ENCODE measurements at places on chromosomes 11 and 22.

DNA sequence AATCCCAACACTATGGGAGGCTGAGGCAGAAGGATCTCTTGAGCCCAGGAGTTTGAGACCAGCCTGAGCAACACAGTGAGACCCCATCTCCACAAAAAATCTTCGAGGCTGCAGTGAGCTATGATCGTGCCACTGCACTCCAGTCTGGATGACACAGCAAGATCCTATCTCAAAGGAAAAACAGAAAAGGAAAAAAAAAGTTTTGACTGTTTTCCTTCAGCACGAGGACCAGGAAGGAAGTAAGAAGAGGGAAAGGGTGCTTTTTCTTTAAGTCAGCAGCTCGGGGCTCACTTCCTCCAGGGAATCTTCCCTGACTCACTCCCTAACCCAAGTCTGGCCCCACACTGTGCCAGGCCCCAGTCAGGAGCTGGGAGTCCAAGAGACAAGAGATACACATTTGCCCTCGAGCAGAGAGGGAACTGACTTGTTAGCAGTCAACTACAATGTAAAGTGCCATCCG is 14.2 kb downstream of the ARRB1 start:
- DNase-seq: no peak

GRCh38 chr22:20052309-20053259 is 27.5 kb upstream of the DGCR8 start:
- DNase-seq: no peak

DNA sequence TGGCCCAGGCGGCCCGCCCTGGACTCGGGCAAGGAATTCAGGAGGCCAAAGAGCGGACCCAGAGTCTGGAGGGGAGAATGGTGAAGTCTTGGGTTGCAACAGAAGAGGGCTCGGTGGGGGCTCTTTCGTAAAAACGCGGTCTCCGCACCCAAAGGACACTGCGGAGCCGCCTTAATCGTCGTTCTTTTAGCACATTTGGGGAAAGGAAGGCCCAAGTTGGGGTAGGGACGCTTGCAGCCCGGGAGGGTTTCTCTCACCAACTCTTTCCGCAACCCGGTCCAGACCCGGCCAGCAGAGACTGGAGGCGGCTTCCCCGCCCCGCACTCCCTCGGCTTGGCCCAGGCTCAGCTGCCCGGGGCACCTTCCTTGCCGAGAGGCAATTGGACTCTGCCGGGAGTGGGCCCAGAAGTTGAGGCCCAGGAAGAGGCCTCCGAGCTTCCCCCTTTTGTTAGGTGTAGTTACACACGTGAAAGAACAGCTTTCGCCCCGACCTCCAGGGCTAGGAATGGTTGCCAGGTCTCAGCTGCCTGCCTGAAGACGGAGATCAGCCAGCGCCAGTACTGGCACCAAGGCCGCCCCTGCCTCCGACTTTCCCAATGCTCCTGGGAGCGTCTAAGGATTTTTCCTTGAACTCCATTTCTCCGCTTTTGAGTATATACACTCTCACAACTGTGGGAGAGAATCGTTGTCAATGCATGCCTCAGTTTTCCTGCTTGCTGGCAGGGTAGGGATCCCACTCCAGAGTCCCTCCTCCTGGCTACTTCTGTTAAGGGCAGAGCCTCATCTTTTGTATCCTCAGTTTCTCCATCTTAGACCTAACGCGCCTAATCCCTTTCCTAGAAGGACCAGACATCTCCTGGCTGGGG is 3.7 kb downstream of the ALX4 start:
- DNase-seq: no peak

DNA sequence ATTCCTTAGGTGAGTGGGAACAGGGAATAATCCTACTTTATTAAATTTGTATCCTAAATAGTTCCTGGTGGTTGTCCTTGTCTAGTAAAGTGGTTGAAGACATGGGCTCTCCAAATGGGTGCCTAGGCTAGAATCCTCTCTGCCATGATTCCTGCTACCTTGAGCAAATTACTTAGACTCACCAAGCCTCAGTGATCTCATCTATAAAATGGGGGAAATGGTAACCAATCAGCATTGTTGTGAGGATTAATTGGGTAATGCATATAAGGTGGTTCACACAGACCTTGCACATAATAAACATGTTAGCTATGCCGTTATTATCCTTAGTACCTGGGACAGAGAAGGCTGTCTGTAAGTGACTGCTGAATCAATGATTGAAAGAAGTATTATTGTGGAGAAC is 109.9 kb downstream of the FAR1 start:
- no peak for DNase-seq

GRCh38 chr11:57650739-57651090 is 1.0 kb upstream of the YPEL4 start:
- no peak for DNase-seq

DNA sequence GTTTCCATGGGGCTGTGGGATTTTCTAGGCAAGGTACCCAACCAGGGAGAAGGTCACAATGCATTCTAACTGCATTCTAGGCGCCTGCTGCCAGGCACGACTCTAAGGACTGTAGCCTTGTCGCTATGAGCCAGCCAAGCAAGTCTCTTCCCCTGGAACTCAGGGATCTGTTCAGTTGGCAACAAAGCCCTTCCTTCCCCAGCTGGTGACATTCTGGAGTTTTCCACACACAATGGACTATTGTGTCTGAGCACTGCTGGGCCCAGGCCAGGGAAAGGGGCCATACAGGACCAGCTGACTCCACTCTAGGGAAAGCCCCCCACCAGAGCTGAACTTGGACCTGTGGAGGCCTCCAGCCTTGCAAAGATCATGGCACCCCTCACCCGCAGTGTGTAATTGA is 116.8 kb downstream of the RRAS2 start:
- no peak for DNase-seq

DNA sequence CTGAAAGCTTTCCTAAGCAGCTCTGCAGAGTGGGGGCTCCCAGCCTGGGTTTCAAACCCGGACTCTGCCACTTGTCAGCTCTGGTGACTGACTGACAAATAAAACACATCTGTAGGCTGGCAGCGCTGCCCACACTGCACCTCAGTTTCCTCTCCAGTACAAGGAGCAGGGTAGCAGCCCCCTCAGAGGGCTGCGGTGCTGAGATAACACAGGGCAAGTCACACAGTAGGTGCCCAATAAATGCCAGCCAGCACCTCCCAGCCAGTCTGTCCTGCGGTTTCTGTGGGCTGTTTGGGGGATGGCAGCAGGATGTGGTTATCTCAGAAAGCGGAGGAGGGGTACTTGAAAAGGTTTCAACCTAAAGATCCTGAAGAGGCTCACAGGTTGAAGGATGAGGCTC is 1.5 kb downstream of the SYT12 start:
- DNase-seq: no peak

DNA sequence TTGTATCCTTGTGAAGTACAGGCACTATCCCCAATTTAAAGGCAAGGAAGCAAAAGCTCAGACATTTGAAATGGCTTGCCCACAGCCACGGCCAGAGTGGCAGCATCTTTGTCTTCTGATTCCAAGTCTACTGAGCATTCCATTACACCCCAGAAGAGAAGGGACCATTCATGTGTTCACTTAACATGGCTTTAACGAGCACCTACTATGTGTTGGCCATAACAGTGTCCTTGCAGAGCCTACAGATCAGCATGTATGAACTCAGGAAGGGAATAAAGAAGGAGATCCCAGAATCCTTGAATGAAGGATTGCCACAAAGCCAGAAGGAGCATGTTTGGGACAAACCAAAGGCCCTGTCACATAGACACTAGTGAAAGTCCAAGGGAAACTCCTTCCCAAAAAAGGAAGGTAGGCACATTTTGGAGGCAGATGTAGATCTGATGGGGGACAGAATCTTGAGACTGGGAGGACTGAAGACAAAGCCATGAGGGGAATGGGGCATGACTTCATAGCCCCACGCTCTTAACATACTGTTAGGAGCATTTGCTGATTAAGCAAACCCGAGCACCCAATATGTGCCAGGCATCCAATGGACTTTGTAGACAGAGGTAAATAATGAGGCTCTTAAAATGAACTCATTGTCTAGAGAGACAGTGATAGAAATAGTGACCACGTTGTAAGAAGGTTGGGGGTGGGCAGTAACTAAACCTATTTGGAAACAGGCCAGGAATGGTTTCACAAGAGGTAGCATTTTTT is 54.9 kb downstream of the P4HA3 start:
- DNase-seq: no peak

DNA sequence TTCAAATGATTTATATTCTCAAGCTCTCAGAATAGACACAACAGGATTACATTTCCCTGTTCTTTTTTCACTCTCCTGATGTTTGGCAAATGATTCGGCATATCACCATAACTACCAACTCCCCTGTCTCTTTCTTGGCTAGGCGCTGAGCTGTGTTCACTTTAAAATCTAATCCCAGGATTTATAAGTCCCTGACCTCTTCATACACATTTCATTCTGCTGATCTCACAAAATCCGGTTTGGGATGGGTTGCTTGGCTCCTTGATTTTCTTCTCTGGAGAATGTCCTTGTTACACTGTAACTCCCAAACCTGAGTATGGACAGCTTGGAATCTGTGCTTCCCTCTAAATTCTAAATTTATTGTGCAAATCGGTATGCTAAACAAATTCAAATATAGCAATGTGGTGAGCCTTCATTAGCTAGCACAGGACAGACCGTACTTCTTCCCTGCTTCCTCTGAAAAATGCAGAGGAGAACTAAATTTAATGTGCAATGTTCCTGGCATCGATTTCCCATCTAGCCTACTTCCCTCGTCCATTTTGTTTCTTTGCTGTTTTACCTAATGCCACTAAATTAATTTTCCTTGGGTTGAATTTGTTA is 858.5 kb upstream of the FAT3 start:
- no peak for DNase-seq

GRCh38 chr11:134372961-134373360 is 39.1 kb downstream of the B3GAT1 start:
- no peak for DNase-seq

DNA sequence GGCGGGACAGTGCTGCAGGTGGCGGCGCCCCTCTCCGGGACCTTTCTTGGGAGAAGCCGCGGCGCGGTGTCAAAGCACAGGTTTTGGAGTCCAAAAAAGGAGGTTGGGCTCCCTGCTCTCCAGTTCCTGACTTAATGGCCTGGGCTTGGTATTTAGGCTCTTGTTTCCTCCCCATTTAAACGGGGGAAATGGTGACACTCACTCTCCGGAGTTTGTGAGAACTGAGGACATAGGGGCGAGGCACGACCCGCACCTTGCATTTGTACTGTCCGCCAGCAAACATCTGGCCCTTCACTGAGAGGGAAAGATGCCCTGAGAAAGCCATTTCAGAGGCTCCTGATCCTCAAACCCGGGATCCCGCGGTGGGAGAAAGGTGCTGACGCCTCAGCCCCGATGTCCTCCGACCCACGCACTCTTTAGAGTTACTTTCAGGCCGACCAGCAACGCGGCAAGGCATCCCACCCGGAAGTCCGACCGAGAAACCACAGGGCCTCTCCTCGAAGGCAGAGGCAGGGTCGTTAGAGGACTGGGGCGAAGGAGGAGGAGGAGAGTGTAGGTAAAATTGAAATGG is 2.9 kb upstream of the WDR74 start:
- no peak for DNase-seq

DNA sequence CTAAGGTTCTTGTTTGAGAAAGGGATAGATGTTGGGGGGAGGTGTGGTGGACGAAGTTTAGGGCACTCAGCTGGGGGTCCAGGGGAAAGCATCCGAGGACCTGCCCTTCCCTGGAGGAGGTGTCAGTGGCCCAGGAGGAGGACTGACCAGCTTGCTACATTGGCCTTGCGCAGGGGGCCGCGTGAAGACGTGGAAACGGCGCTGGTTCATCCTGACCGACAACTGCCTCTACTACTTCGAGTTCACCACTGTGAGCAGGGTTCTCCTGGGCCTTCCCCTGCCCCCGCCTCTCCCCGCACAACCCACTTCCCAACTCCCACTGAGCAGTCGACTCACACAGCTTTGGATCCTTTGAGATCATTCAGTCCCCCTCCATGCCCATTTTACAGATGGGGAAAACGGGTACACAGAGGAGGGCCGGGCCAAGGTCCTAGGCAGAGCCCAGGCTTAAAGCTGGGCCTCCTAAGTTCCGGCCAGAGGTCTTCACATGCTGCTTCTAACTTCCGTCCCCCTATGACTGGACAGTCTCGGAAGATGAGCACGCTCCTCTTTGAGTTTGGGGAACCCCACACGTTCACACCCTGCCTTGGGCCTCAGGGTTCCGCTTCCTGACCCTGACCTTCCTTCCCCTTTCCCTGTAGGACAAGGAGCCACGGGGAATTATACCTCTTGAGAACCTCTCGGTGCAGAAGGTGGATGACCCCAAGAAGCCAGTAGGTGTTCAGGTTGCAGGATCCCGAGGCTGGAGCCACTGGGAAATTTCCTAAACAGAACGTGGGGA is 28.7 kb downstream of the CYTH4 start:
- DNase-seq: no peak

DNA sequence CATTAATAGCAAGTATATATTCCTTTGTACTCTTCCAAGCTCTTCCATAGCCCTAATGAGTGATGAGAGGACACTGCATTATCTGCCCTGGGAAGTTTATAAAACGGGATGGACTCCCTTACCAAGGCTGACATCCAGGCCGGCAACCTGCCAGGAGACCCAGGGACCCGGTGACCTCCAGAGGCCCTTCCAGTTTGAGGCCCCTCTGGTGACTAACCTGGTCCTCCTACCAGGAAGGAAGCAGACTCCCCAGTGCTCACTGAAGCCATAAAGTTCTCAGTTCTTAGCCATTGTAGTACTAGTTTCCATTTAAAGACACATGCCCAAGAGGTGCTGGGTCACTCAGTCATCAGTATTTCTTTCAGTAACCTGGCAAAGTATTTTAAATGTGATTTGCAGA is 345.4 kb downstream of the TENM4 start:
- DNase-seq: no peak

- no peak for DNase-seq
Measured at GRCh38 chr11:11982461-11982860, 26.0 kb downstream of the DKK3 start.

DNA sequence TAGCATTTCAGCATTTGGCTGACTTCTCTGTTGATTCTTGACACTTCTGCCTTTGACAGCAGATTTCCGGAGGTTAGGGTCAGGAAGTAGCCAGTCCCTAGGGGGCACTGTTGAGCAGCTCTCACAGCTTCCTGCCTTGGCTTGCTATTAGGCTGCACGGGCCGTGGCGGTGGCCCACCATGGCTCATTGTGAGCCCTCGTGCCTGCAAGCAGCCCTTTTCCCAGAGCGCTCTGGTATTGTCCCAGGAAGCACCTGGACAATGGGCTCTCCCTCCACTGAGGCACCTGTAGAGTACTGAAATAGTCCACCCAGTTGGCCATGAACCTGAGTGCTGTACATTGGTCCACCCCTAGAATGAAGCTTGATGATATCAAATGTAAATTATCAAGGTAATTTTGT is 100.2 kb upstream of the GAL start:
- no peak for DNase-seq

DNA sequence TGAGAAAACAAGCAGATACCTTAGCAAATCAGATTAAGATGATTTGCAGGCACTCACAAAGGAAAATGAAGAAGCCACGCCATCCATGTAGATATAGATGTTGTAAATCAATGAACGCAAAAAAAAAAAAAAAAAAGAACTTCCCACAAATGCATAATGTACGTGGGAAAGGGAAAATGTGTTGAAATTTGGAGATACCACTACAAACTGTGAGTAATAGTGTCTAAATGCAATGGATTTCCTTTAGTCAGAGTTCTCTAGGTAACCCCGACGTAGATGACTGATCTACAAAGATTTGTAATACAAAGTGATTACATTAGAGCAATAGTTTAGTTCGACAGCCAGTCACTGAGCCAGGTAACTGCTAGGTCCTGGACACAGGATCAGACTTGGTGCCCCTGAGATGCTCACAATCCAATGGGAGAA is 783 bp upstream of the ANKRD54 start:
- no peak for DNase-seq

- no peak for DNase-seq
Measured at GRCh38 chr11:7775689-7776088, 21.1 kb downstream of the OR5P2 start.
